Activated CD4-positive, alpha-beta T cell treated with anti-CD3 and anti-CD28 coated beads for 4 hours (primary cell): ENCODE measurements at places on chromosomes 2 and 18.

- DNase-seq = no peak
These were observed 1.5 kb downstream of the ARPC2 start for GRCh38 chr2:218218268-218219185.

GRCh38 chr2:135904341-135904989, 28.2 kb upstream of the MCM6 start:
- DNase-seq = no peak

DNA sequence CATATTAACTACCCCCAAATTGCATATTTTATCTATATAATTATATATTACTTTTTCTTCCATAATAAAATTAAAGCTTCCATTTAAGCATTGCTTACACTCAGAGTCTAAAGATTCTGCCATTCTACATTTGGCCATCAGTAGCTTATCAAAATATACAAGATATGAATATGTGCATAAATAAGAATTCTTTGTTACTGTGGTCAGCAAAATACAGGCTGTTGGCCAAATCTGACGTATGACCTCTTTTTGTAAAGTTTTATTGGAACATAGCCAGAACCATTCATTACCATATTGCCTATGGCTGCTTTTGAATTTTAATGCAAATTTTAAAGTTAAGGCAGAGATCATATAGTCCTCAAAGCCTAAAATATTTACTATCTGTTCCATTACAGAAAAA, 643.9 kb upstream of the VRK2 start:
- no peak for DNase-seq

- DNase-seq = no peak
These were observed at the start of gene SLC9A2 for GRCh38 chr2:102619414-102620319. Gene SLC9A2 (plus strand): TSS chr2:102619553. CDS start chr2:102619849, 296 bp downstream.
